Adrenal gland (tissue), 19 donors: ENCODE measurements at places on chromosomes 2 and 18. TPM values are rescaled to one million over a fixed set of nuclear protein-coding genes. Genes with fewer than 3 reads are reported as not detected.

Gene SP3
- 61.0 TPM for total RNA-seq

Gene PROKR1
- not detected for total RNA-seq

Gene NCKAP1
- total RNA-seq: 92.1 TPM

Gene TP53I3
- 27.7 TPM for total RNA-seq

Gene EIF2B4
- 40.3 TPM for total RNA-seq

Gene STAT4
- total RNA-seq: 4.9 TPM

Gene KLHL30
- total RNA-seq: not detected

Gene SATB2
- total RNA-seq: 3.4 TPM

Gene RPRM
- 15.8 TPM for total RNA-seq

Gene CD8B
- not detected for total RNA-seq

Gene ALPI
- total RNA-seq: not detected

Gene CD302
- 52.5 TPM for total RNA-seq

Gene SLC8A1
- 24.4 TPM for total RNA-seq
